ENCODE measurements at places on chromosomes 2 and 18. TPM values are rescaled to one million over a fixed set of nuclear protein-coding genes. Genes with fewer than 3 reads are reported as not detected.

Gene SERPINB4
- polyA plus RNA-seq, result not detected

Gene CTIF
- polyA plus RNA-seq, result 50.2 TPM

Gene MARCHF4
- 13.0 TPM for polyA plus RNA-seq

Gene SCN9A
- polyA plus RNA-seq, result 10.4 TPM

Gene MAL
- polyA plus RNA-seq, result not detected

Data from neural cell (in vitro differentiated cells).